ENCODE measurements at places on chromosomes 16 and 17. TPM values are rescaled to one million over a fixed set of nuclear protein-coding genes. Genes with fewer than 3 reads are reported as not detected.
A peak's percentile ranks its signal among the peaks of the same experiment; 100 is the strongest.

DNA sequence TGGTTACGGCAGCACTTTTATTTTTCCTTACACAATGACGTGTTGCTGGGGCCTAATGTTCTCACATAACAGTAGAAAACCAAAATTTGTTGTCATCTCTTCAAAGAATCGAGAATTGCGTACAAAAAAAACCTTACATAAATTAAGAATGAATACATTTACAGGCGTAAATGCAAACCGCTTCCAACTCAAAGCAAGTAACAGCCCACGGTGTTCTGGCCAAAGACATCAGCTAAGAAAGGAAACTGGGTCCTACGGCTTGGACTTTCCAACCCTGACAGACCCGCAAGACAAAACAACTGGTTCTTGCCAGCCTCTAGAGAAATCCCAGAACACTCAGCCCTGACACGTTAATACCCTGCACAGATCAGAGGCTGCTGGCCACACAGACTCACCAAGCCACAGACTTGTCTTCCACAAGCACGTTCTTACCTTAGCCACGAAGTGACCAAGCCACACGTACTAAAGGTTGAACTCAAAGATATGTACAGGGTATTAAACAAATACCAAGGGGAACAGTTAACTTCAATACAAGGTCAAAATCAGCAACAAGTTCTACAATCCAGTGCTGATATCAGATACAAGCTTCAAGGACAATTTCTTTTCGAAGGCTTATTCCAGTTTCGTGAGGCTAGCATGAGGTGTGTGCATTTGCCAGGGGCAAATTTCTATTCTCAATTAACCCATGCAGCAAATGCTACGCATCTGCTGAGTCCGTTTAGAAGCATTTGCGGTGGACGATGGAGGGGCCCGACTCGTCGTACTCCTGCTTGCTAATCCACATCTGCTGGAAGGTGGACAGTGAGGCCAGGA lies 2.4 kb downstream of the ACTG1 start:
- no peak for DNase-seq

GRCh38 chr16:48687421-48688038 lies 77.5 kb upstream of the N4BP1 start:
- peak; percentile 48 for DNase-seq

DNA sequence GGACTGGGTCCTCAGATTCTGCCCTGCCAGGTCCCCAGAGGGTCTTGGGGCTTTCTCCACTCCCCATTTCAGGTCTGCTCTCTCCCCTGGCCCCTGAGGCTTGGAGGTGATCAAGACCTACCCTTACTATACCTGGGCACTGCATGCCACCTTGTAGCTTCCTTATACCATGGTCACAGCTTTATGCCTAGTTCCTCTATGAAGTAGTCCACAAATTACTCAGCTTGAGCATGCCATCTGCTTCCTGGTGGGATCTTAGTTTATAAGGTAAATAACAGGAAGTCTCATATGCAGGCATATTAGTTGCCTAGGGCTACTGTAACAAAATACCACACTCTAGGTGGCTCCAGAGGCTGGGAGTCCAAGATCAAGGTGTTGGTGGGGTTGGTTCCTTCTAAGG lies 11.0 kb upstream of the PMFBP1 start:
- no peak for DNase-seq

DNA sequence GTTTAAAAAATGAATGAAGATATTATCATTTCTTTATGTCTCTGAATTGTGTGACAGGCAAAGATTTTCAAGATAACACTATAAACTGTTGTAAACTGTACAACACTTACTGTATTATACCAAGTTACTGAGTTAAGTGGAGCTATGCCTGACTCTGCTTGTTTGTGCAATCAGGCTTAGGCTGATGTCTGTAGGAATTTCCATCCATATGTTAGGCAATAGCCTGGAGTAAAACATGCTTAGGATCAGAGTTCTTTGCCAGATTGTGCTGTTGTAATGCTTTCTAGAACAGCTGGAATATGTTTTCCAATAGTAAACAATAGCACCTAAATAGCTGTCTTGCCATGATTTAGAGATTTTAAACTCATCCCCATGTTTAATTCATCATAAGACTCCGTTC lies 1496.7 kb downstream of the CDH11 start:
- DNase-seq: no peak

- no peak for DNase-seq
Measured at GRCh38 chr16:10016752-10017151, 165.5 kb downstream of the GRIN2A start.

DNA sequence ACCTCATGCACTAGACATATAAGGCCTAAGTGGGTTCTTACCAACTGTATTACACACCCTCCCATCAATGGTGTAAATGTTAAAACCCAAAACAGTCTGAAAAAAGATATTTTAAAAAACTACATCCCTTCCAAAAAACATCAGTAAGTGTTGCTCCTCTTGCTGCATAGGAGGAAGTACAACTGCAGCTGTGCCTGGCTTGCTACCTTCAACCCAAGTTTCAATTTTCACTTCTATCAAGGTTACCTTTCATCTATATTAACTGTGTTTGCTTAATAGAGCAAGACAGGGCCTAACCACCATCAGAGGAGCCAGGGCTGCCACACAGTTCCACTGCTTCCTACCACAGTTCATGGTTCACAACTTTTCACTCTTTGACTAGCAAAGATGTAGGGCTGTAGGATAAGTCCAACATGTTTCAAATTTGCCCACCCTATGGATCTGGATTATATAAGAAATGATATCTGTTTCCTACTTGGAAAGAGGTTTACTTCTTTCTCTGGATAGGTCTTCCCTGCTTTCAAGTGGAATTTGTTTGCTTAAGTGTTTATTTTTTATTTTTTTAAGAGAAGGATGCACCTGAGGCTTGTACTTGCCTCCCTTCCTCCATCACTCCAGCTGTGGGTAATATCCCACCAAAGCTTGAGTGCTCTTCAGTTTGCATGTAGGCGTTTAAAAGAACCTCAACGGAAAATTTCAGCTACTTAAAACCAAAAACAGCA lies 56.7 kb downstream of the GRB7 start:
- no peak for DNase-seq

DNA sequence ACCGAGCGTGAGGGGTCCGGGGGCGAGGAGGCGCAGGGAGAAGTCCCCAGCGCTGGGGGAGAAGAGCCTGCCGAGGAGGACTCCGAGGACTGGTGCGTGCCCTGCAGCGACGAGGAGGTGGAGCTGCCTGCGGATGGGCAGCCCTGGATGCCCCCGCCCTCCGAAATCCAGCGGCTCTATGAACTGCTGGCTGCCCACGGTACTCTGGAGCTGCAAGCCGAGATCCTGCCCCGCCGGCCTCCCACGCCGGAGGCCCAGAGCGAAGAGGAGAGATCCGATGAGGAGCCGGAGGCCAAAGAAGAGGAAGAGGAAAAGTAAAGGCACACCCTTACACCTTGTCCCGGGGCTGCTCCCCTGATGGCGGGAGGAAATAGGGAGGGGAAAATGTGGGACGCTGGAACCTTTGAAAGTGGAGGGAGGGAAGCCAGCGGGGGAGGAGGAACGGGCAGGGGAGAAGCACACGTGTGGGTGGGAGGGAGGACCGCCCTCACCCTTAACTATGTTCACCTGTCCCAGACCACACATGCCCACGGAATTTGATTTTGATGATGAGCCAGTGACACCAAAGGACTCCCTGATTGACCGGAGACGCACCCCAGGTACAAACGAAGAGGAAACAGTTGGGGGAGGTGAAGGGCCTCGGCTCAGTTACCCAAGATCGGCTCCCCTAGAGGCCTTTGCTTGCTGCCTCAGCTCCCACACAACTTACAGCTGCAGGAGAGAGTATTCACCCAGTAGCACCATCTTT lies 916 bp downstream of the PAGR1 start:
- DNase-seq: peak; percentile 86

Gene CCL2
- total RNA-seq: not detected

Gene DPEP2
- total RNA-seq: not detected

- peak; percentile 61 for DNase-seq
Measured at GRCh38 chr16:31168848-31169247, 11.1 kb upstream of the FUS start.

Gene MMP28
- total RNA-seq: 6.4 TPM

DNA sequence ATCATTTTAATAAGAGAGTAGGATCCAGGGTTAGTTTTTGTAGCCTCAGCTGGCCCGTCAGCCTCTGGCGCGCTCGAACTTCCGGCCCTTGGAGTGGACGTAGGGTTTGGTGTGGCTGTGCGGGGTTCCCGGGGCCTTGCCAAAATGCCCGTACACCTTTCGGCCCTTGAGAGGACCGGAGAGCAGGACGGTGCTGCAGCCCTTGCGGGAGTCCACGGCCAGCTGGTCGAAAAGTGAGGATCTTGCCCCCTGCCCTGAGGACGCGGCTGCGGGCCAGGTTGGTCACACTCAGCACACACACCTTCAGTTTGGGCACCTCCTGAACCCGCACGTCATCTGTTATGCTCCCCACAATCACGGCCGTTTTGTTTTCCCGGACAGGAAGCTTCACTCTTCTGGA lies 42.2 kb upstream of the CNTNAP4 start:
- no peak for DNase-seq

DNA sequence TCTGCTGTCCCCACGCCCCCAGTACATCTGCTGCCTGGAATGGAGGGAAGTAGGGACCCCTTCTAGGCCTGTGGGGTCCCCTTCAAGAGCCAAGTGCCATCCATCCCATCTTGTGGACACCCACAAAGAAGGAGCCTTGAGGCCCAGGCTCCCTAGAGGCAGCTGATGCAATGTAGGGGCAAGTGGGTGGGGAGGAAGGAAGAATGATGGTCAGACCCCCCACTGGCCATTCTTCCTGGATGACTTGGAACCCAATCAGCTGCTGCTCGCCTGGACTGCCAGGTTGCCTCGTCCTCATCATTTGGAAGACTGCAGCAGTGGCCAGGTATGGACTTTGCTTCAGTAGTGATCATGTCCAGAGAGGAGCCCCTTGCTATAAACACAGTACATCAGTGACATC lies 48.9 kb downstream of the SMPD3 start:
- no peak for DNase-seq

Gene ITGA2B
- 5.7 TPM for total RNA-seq

GRCh38 chr16:69436896-69437295 lies 12.5 kb downstream of the CYB5B start:
- DNase-seq: no peak

Gene TMEM100
- total RNA-seq: not detected

GRCh38 chr17:55272711-55273578 lies 8.2 kb downstream of the HLF start:
- DNase-seq: no peak

DNA sequence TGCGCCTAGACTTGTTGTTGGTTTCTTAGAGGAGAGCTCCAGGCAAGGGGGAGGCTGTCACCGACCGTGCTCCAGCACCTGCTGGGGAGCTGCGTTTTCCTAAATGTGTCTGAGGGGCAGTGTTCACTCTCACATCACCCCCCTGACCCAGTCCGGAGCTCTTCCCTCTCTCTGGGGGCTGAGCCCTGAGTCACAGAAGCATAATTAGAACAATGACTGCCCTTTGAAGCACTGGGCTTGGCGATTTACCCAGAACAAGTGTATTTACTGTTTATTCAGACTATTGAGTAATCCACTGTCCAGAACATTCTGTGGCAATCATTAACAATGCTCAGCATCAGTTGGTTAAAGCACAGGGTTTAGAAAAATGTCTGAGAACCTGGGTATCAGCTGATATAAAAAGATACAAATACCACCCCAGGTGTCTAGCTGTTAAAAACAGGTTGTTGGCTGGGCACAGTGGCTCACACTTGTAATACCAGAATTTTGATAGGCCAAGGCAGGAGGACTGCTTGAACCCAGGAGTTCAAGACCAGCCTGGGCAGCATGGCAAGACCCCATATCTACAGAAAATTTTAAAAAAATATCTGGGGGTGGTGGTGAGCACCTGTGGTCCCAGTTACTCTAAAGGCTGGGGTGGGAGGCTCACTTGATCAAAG lies 8.1 kb downstream of the CES4A start:
- no peak for DNase-seq

Gene PLCG2
- total RNA-seq: 7.9 TPM

Gene SLC35G6
- not detected for total RNA-seq

DNA sequence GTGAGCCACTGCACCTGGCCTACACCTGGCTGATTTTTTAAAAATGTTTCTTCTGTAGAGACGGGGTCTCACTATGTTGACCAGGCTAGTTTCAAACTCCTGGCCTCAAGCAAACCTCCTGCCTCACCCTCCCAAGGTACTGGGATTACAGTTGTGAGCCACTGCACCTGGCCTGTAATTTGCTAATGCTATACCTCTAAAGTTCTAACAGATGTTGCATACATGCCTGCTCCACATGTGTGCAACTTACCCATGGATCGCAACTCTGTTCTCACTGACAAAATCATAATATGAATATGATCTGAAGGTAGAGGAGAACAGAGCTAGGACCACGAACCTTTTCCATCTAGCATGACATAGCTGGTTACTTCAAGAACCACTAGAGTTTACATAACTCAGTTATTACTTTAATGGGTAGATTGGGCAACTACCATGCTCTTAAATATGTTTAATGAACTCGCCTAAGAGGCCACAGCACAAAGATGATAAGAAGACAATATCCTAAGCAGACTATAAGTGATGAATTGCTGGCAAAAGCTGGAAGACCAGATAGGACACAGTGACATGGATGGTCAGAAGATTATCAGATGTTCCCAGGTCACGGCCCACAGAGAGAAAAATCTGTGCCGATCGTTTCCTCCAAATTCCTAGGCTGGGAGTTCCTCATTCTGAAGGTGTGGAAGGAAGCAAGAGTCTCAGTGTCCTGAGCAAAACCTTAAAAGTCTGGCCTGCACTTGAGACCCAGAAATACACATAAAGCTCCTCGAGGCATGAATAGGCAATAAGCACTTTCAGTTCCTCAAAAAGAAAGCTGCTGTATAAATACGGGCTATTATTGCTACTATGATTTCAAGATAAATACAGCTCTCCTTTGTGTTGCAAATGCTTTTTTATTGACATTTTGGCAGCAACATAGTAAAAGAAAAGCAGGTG lies 53.6 kb upstream of the ICAM2 start:
- no peak for DNase-seq

DNA sequence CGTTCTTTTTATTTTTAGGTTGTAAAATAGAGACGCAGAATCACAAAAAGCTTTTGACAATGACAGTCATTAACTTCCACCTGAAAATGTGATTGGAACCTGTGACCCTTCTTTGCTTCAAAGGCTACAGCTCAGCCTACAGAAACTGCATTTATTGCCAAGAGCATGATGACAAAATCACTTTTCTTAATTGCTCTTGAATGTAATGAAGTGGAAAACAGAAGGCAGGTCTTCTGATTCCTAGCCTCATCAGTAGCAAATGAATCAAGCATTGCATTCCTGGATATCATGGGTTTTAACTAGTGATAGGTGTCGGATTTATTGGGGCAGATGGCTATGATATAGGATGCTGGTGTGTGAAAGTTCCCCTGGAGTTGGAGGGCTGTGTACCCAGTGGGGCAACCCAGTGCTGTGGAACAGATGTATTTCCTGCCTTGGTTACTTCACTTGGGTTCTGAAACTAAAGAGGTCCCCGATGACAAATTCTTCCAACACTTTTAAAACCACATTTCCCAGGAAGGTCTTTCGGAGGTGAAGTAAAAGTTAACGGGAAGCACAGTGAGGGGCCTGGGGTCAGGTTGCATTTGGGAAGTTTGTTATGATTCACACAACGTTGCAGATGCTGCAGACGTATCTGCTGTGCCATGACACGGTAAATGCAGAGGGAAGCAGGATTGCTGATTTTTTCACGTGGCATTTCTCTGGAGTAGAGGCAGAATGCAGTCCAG lies 127.5 kb downstream of the HS3ST3A1 start:
- DNase-seq: no peak

- no peak for DNase-seq
Measured at GRCh38 chr17:6350806-6351205, 84.1 kb downstream of the AIPL1 start.

GRCh38 chr17:48636177-48637018 lies 10.2 kb upstream of the HOXB9 start:
- peak; percentile 59 for DNase-seq

- DNase-seq: no peak
Measured at GRCh38 chr16:31888735-31889134, 15.1 kb downstream of the ZNF267 start.

GRCh38 chr16:76483307-76483909 lies 206.2 kb downstream of the CNTNAP4 start:
- DNase-seq: no peak

All from PC-9 (cell line).